ENCODE measurements at places on chromosomes 5 and 9.

- DNase-seq, result no peak
These were observed 212.4 kb upstream of the DMAC1 start for GRCh38 chr9:8011974-8012373.

DNA sequence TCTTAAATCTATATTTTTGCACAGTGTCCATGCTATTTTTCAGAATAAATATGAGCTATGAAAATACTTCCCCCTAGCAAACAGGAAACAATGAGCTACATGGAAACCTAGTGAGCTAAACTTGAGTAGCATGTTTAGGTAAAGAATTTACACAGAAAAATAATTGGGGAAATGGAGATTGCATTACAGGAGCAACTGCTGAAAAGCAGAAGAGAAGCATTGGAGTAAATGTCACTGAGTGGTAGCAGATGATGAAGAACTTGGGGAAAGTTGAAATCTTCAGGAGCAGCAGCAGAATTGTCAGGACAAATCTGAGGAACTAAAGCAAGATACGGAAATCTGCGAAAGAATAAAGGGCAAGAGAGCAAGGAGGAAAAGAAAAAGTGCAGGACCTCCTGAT is 610.3 kb downstream of the TLE1 start:
- DNase-seq, result peak; percentile 60

GRCh38 chr9:126809068-126809467 is 4.2 kb downstream of the ZBTB43 start:
- no peak for DNase-seq

DNA sequence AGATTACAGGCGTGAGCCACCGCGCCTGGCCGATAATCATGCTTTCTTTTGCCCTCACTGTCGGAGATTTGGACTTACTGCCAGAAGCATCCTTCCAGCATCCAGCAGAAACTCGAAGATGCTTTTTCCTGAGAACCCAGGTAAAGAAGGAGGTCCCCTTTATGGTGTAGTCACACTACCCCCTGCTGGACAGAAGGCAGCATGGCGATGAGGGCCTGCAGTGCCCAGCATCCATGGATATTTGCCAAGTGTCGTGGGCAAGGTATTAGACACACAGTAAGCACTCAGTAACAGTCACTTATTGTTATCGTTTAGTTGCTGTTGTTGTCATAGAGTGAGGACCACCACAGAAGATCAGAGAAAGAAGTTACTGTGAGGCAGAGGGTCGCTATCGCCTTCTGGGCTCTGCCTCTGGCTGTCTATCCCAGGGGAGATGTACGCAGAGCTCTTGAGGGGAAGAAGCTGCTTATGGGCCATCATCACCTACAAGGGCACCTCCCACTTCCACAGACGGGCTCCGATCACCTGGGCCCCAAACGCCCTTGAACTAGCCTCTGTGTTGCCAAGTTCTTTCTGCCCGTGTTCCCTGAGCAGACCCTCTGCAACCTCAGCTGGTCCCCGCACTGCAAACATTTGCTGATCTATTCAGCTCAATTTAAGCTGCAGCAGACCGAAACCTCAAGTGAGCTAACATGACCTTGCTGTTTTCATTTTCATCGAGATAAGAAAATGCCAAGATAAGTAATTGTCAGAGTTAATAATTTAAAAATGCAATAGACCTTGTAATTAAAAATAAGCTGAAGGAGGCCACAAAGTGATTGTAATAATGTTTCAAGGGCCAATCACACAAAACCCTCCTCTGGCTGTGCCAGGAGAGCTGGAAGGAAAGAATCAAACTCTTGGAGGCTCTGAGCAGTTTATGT is 23.9 kb downstream of the C5orf15 start:
- DNase-seq, result peak; percentile 65

GRCh38 chr5:79834754-79835714 is 145.4 kb downstream of the CMYA5 start:
- DNase-seq, result no peak

DNA sequence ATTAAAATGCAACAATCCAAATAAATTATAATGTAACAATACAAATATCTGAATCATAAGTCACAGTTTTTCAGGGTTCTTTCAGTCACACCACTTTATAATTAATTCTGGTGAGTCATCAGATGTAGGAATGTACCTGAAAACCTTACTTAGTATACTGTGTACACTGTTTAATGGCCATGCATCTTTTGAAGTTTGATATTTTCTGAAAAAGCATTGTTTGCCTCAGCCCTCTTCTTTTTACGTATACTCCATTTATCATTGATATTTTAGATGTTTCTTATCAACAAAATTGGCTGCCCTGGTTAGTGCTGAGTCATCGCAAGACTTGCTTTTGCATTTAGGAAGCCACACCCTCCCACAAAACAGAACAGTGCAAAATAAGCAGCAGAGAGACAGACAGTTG is 218.6 kb downstream of the PJA2 start:
- no peak for DNase-seq

GRCh38 chr9:6864102-6864501 is 106.3 kb downstream of the KDM4C start:
- DNase-seq, result no peak

- DNase-seq, result peak; percentile 70
These were observed 27.9 kb downstream of the CD274 start for GRCh38 chr9:5478206-5478605.

- no peak for DNase-seq
These were observed 167.3 kb downstream of the MUSK start for GRCh38 chr9:110835859-110836271.

DNA sequence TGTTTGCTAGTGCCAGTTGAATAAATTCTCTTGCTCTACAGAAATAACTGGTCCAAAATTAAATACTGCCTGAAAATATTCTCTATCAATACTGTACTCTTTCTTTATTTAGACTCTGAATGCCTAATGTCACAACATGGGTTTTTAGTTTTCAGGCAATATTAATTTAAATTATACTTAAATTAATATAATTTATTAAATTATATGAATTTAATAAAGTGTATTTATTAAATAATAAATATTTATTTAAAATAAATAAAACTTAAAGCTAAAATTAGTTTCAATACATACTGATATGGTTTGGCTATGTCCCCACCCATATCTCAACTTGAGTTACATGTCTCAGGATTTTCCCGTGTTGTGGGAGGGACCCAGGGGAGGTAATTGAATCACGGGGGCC is 146.0 kb downstream of the PRR16 start:
- no peak for DNase-seq

- no peak for DNase-seq
These were observed 22.4 kb downstream of the LHX6 start for GRCh38 chr9:122206118-122207046.

DNA sequence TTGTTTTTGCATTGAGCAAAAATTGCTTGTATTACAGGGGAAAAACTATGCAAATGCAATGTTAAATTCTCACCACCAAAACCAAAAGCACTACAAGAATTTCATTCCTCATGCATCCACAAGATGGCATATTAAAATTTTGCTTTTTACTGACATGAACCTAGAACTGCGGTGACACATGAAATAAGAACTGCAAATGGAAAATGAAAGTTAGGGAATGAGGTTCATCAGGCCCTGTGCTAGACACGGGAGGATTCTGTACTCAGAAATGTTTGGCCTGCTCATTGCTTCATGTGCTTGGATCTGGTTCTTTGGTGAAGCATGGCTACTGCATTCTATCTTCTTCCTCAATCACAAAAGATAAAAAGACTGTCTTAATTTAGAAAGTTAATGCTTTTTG is 9.1 kb upstream of the RFK start:
- DNase-seq, result peak; percentile 81

DNA sequence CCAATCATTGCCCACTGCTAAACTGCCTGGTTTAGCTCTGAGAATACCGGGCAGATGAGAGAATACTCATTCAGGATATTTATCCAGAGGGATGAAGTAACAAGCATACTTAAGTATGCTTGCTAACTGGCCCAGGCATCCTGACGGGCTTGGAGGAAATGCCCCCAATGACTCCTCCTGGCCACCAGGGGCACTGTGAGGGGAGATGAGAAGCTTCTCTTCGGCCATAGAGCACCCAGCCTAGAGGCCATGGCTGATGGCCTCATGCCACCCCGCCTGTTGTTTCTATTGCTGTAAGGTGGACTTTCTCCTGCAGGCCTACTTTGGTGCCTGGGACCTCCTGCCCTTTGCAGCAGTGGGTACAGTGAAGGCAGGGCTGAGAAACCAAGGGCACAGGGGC is 134.5 kb upstream of the FSTL4 start:
- DNase-seq, result peak; percentile 32

DNA sequence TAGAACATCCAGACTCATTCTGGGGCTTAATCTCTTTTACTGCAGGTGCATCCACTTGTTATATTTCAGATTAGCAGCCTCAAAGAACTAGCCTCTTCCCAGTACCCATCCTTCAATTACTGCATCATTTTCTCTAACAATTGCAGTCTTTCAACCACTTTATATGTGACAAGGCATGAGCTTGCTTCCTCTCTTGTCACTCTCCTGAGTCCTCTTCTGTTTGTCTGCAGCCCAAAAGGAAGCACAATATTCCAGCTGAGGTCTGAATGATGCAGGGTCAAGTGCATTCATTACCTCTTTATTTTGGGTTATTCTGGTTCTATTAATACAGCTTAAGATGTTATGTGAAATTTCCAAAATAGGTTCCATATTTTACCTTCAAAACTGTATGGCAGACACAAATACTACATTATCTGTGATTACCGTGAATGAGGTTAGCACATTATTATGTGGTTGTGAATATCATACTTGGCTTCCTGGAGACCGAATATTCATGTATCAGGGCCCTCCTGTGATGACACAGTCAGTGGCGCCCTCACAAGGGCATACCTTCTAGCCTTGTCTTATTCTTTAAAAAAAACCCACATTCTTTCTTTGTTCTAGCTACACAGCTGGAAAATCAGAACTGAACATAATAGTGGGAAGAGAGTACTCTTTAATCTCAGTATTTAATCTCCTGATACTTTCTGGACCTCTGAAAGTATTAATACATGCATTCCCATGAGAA is 323.8 kb downstream of the PDE4D start:
- no peak for DNase-seq

DNA sequence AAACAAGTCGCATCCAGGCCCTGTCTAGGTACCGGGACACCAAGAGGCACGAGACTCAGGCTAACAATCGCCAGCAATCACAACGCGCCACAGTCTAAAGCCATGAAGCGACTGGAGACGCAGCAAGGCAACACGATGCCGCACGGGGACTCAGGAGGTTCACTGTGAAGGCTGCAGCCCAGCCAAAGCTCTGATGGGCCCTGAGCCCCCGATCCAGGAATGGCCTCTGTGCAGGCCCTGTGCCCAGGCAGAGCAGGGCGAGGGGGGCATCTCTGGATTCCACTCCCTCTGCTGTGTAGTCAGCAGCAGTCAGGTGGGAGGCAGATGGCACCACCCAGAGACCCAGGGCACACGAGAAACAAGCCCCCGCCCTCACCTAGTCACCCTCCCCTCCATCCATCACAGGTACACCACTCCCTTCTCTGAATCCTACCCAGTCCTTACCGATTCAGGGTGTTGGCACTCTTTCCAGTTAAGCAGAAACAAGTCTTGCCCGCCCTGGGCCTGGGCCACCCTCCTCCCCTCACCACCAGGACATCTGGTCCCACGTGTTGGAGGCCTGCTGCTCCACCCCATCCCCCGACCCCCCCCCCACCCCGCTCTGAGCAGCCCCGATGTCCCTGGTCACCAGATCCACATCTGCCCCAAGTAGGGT is 1.1 kb downstream of the RALGDS start:
- DNase-seq, result peak; percentile 10

DNA sequence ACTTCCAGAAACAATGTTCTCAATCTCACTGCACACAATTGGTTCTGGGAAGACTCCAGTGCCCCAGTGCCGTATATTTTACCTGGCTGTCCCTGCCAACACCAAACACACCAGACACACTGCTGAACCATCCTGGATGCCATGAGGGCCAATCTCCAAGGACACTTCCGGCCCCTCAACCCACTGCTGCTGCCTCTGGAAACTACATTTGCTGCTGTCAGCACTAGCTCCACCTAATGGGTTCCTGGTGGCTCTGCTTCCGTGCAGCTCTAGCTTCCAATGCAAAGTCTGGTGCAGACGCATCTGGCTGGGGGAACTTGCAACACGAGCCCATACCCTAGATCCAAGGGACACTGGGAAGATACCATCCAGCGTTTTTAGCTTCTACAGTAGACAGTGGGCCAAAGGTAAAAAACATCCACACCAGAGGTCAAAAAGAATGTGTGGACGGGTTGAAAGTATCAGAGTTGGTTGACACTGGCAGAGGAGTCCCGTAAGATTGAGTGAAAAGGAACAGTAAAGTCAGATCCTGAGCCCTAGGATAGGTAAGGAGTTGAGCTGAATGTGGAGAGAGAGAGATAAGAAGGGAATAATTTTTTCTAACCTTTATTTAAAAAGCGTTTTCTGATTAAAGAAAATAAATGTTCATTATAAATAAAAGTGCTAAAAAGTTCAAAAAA is 99.7 kb upstream of the KIF2A start:
- DNase-seq, result no peak

GRCh38 chr5:143916451-143916850 is 104.5 kb downstream of the HMHB1 start:
- no peak for DNase-seq

DNA sequence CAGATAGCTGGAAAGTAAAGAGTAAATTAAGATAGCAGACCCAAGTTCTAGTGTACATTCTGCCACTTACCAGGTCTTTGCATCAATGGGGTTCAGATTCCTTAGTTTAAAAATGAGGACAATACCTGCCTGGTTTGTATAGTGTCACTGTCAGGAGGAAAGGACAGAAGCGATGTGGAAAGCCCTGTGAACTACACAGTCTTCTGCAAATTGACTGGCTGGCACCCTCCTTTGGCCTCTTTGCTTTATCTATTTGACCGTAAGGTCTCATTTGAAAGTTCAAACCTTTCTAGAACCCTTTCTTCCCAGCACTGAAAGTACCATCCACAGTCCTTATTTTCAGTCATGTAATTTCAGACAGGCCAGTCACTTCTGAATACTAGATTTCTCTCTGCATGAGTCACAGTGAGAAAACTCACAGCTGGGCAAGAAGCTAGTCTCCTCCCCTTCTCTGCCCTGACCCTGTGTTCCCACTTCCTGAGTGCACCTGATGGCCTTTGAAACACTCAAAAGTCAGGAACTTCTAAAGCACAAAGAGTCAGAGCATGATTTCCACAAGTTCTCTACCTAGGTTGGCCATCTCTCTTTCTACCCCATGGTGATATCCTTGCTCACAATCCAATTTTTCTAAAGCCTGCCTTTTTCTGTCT is 91.3 kb upstream of the RASEF start:
- no peak for DNase-seq

- DNase-seq, result no peak
These were observed 162.0 kb upstream of the PTCH1 start for GRCh38 chr9:95678759-95679158.

- peak; percentile 44 for DNase-seq
These were observed 6.3 kb upstream of the KCNIP1 start for GRCh38 chr5:170497311-170498038.
